ENCODE measurements at places on chromosomes 2 and 18.

DNA sequence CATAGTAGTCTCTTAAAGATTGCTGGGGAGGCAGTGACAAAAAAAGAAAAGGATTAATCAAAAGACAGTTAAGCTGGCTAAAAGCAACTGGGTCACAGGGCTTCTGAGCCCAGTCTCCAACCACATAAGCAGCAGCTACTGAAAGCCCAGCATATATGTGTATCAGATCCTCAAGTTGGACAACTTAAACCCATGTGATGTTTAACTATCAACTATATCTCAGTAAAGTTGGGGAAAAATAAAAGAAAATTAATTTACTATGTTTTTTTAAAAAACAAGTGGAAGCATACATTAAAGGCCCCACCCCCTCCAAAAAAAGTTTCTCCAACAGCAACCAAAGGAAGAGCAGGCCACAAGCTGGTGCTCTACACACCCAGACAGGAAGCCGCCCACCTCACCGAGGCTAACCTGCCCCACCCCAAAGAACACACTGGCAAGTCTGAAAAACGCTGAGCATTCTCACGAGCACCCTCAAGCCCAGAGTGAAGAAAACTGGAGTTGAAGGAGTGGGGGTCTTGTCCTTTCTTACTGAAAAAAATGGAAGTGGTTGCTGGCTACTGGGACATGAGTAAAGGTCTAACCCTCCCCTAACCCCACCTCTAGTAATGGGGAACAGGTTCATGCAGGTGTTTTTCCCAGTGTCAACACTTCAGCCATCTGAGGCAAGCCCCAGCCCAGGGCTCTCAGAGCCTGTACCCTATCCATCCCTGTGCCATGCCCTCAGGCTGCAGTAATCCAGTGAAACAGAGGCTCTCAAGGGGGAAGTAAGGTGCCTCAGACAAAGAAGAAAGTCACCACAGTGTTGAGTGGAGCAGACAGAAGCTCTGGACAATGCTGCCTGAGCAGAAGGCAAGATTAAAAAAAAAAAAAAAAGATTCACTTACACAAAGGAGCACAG lies 106.3 kb downstream of the GYPC start:
- DNase-seq, result no peak

DNA sequence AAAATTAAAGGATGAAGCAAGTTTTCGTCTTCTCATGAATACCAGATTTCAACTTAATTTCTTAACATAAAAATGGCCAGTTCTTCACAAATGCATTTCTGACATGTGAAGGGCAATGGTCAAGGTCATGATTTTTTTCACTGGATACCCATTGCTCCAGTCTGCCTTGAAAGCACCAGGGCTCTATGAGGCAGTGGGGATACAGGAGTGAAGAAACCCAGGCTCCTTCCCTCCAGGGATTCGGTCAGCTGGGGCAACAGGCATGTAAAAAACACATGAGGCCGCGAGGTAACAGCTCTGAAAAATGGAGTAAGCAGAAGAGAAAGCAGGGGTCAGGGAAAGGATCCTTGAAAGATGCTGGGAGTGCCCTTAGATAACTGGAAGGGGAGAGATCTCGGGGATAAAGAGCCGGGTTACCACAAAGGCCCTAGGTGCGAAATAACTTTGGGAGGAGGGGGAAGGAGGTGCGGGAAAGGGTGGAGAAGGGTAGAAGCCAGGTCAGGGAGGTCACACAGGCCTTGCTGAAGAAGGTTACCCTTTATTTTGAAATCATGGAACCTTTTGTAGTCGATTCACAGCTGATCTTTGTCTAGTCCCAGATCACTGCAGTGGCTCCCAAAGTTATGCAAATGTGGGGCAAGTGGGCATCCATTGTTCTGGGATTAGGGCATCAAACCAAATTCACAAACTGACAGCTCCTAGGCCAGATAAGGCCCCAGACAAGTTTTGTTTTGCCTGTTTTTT lies 5.2 kb upstream of the SPRED2 start:
- DNase-seq, result no peak

DNA sequence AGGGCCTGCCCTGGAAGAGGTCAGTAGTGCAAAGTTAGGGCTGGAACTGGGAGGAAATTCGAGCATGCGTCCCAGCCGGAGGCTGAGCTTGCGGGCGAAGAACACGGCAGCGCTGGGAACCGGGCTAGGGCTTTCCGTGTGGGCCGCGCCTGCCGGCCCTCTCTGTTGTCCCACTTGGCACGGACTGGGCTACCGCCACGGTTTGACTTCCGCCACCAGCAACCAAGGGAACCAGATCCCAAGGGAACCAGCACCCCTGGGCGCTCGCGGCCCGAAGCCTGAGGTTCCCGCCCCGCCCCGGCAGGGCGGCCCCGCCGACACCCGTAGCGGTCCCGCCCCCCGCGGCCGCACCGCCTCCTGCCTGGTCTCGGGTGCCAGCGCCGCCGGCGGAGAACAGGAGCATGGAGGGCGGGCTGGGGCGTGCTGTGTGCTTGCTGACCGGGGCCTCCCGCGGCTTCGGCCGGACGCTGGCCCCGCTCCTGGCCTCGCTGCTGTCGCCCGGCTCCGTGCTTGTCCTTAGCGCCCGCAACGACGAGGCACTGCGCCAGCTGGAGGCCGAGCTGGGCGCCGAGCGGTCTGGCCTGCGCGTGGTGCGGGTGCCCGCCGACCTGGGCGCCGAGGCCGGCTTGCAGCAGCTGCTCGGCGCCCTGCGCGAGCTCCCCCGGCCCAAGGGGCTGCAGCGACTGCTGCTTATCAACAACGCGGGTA lies at the start of gene SPR:
Gene SPR (plus strand): TSS at position 377 of the 708 bp plus-strand sequence. CDS start 25 bp downstream, at position 402.
- peak; percentile 49 for DNase-seq

DNA sequence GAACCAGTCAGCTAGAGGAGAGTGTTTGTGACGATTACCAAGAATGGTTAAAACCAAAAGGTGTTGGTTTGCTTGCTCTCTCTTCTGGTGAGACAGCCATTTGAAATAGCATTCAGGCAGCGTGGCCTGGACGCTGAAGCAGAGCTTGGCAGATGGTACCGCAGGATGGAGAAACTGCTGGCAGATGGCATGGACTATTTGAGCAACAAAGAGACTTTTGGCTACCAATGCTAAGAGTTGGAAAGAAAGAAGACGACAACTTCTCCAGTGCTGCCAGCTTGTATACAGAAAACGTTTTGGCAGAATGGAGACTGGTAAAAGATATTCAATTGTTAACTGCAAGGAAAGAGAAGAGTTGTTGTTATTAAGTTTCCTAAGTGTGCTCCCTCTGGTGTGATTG lies 315.0 kb downstream of the PARD3B start:
- no peak for DNase-seq

DNA sequence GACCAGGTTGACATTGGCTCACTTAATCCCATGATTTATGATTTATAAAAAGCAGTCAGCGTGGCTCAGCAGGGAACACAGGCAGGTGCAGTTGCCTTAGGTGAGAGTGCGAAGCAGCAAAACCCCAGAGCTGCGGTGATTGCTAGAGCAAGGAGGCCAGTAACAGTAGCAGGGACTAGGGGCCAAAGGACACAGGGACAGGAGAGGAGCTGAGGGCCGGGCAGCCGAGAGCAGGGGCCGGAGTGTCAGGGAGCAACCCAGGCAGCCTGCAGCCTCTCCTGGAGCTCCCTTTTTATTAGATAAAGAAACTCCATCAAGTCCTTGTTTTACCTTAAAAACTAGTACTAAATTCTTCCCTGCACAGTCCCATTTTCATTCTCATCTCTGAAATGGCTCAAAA lies 4.3 kb downstream of the MC2R start:
- no peak for DNase-seq

DNA sequence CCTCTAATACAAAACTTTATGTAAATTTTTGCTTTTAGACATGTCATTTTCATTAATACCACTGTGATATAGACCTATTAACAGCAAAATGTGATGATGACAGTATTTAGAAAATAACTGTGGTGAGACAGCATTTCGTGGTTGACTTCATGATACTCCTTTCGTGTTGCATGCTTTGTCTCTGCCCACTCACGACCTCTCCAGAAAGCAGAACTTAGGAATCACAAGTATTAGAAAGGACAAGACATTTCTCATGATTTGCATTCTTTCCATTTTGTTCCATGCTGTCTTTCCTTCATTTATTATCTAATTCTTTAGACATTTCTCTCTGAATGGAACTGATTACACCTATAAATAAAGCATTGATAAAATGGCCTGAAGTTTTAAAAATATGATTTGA lies 85.2 kb upstream of the POU3F3 start:
- DNase-seq, result peak; percentile 82

GRCh38 chr2:109171444-109172334 lies 42.7 kb downstream of the SH3RF3 start:
- peak; percentile 95 for DNase-seq

- no peak for DNase-seq
Measured at GRCh38 chr2:232075859-232076258, 114.3 kb downstream of the DIS3L2 start.

- no peak for DNase-seq
Measured at GRCh38 chr2:183049420-183049819, 11.2 kb upstream of the NCKAP1 start.

DNA sequence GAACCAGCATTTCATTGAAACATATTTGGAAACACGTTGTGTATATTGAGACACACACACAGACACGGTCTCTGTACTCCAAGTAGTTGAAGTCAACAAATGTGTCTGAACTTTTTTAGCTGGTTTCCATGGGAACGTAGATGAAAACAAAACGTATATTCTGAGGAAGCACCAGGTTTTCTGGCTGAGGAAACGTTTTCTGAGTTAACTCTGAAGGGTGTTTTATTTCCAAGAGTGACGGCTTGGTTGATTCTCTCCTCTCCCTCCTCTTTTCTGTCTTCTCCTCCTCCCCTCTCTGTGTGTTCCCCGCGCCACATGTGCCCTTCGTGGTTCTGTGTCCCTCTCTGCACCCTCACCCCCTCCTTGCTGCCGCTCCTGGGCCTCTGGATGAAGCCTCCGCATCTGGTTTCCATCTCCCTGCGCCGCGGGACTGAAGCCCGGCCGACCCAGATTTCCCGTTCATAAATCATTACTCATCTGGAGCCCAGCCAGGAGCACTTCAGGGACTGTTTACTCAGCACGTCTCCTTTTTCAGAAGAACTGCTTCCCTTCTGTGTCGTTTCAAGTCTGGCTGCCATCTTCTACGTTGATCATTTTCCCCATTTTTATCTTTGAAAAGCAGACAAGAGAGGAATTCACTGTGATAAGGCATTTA lies 122.7 kb downstream of the COL6A3 start:
- DNase-seq, result peak; percentile 100

GRCh38 chr2:210474776-210475175 lies 1.8 kb downstream of the LANCL1 start:
- DNase-seq, result no peak

- no peak for DNase-seq
Measured at GRCh38 chr2:129882476-129882875, 97.0 kb upstream of the RAB6C start.

DNA sequence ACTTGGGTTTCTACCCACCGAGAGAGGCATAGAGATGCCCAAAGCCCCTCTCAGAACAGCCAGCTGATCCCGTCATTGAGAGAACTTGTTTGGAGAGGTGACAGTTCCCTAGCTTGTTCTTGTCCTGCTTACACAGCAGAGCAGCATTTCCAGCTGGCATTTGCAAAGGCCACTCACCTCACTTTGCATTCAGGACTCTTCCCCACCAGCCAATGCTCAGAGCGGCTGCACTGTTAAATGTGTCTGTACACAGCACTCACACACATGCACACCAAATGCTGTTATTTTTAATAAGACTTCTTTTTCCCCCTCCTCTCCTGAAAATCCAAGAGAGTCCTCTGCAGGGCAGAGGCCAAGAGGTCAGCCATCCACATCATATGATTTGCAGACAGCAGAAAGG lies 104.6 kb upstream of the SLC14A2 start:
- DNase-seq, result no peak

DNA sequence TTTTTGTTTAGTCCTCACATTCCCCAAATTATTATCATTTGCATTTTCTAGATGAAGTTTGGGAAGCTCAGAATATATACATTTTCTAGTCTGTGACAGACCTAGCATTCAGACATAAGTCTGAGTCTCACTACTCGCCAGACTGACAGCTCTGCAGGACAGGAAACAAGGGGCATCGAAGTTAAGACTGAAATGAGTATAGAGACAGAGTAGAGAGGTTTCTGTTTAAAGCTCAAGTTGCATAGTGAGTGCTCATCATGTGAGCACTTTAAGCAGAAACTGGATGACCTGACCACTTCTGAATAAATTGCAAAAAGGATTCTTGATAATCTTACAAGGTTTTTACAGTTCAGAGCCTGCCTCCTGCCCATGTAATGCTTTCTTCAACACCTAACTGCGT lies 1.1 kb downstream of the HADHB start:
- DNase-seq, result peak; percentile 2

DNA sequence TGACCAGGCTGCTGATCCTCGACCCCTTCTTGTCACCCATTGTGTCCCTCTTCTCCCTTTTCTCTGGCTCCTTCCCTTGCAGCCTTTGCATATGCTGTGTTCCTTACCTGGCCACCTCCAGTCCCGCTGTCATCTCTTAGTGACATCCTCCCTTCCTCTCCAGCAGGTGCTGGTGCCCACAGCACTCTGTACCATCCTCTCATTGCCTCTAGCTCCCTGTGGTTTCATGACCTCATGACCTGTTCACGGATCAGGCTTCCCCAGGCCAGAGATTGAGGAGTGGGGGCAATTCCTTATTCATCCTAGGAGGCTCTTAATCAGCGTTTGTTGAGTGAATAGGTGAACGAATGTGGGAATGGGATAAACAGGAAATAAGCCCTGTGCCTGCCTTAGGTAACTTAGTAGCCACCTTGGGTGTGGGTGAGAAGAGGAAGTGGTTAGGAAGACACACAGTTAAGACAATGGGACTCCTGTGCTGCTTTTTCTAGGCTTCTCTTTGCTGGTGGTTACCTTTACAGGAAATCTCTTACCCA lies 35.5 kb downstream of the ITGA6 start:
- DNase-seq, result no peak
